ENCODE measurements at places on chromosomes 3 and 15. TPM values are rescaled to one million over a fixed set of nuclear protein-coding genes. Genes with fewer than 3 reads are reported as not detected.

GRCh38 chr15:80367094-80367493, 37.1 kb upstream of the ARNT2 start:
- DNase-seq: no peak

The CMTM8 gene
- 6.6 TPM for total RNA-seq

- DNase-seq: no peak
Measured at GRCh38 chr3:31973837-31974236, 7.2 kb downstream of the OSBPL10 start.

DNA sequence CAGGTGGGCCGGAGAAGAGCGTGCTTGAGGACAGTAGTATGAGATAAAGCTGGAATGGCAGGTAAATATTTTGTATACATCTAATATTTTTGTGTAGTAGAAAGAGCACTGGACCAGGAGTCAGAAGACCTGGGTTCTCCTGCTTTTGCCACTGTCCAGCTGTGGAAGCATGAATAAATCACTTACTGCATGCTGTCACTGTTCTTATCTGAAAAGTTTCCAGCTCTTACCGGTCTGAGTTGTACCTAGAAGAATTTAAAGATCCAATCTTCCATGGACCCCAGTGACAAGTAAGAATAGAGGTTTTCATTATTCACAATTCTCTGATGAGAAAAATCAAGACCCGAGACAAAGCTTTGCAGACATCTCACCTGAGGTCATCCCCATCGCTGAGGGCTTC, 5.9 kb downstream of the XPC start:
- no peak for DNase-seq

The DPPA4 gene
- total RNA-seq: not detected

DNA sequence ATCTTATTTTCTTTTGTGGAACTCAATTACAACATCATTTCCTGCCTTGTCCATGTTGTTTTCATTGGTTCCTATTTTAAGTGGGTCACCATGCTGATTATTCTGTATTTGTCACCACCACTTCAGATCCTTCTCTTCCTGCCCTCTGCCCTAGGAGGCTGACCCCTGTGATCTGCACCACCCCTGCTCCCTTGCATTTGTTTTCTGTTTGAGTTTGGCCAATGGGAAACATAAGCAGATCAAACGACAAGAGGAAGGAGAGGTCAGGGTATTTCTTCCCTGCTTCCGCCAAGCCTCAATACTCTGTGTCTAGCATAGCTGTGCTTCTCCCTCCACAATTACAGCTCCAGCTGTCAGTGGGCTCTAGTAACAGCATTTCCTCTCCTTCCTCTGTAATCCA, 71.6 kb downstream of the IMPG2 start:
- DNase-seq: no peak

The CCR4 gene
- 3.1 TPM for total RNA-seq

DNA sequence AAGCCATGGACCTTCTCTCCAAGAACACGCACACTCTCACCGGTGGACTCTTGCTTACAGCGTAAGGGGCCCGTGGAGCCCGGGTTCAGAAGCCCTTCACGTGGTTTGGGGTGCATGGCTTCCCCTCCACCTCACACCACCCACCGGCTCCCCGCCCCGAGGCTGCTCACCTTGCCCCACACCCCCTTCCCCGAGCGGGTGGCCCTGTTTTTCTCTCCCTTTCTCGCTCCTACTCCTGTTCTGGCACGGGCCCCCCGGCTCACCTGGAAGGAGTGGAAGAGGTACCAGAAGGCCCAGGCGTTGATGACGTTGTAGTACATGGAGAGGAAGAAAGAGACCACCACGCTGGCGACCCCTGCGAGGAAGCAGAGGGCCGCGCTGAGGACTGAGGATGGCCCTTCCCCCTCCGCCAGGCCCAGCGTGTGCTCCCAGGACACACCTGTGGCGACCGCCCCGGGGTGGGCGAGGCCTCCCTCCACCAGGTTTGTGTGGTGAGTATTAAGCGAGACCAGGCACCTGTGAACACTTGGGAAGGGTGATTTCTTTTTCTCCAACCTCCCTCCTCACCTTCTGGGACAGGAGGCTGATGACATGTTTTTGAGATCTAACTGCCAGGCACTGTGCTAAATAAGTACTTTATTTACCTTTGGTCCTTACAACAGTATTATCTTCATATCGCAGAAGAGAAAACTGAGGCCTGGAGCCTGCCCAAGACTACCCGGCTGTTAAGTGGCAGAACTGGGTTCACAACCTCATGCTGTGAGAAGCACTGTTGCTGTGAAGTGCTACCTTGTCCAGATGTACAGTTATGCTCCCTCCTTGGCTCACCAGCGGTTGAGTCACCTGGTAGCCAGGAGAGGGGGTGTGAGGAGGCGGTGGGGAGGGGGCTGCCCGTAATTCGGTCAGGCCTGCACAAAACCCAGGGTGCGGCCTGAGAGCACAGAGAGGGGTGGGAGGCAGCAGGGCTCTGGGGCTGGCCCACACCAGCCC, 16.3 kb downstream of the SLC6A20 start:
- DNase-seq: no peak

- no peak for DNase-seq
Measured at GRCh38 chr15:28978661-28979060, 92.9 kb downstream of the APBA2 start.

The CCNB2 gene
- total RNA-seq: not detected

- no peak for DNase-seq
Measured at GRCh38 chr15:101600035-101600434, 52.1 kb downstream of the TM2D3 start.

- DNase-seq: no peak
Measured at GRCh38 chr3:49639551-49639950, 34.6 kb upstream of the APEH start.

- DNase-seq: no peak
Measured at GRCh38 chr3:81465510-81466200, 295.8 kb downstream of the GBE1 start.

- DNase-seq: no peak
Measured at GRCh38 chr3:84991422-84991900, 32.7 kb downstream of the CADM2 start.

The TMF1 gene
- 35.2 TPM for total RNA-seq

GRCh38 chr3:113532698-113533533, 561 bp downstream of the SIDT1 start:
- no peak for DNase-seq

- DNase-seq: no peak
Measured at GRCh38 chr15:36921484-36922091, 178.8 kb downstream of the MEIS2 start.
